ENCODE measurements at places on chromosomes 5 and 9. TPM values are rescaled to one million over a fixed set of nuclear protein-coding genes. Genes with fewer than 3 reads are reported as not detected.

DNA sequence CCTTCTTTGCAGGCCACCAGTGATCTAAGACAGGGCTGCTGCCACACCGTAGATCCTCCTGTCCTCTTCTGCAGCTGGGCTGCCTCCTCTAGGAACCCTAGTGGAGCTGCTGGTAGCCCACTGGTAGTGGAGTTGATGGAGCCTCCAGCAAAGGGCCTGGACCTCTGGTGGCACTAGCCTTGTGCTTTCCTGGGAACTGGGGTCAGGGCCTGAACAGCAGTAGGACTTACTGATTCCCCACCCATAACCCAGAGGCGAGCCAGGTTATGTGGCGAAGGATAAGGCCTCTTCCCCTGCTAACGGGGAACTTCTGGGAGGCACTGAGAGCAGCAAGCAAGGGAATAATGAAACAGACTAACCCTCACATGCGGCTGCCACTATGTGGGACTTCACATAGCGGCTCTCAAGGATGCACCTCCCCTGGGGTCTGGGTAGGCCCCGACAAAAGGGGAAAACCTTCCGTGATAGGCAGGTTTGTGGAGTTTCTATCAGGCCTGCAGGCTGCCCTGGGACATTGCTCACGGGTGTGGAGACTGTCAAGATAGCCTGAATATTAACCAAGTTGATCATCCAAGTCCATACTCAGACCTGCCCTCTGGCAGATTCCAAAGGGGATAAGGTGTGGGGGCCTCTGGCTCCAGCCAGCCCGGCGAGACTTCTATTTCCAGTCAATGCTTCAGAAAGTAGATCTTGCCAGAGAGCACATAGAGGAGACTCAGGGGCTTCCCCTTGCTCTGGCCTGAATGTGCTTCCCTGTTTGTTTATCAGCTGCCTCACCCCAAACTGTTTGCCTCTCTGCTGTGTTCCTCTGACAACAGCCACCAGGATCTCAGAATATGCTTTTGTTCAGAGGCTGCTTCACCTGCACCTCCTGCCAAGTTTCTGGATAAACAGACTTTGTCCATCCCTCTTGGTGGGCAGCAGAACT lies 7.4 kb downstream of the SLC22A4 start:
- H3K27ac ChIP-seq = no peak overlapping the region
- no peaks in the 10 kb centered on the region for H3K36me3 ChIP-seq
- no peak overlapping the region for H3K4me3 ChIP-seq
- H3K4me1 ChIP-seq = no peaks in the 10 kb centered on the region
- DNase-seq = no peak

DNA sequence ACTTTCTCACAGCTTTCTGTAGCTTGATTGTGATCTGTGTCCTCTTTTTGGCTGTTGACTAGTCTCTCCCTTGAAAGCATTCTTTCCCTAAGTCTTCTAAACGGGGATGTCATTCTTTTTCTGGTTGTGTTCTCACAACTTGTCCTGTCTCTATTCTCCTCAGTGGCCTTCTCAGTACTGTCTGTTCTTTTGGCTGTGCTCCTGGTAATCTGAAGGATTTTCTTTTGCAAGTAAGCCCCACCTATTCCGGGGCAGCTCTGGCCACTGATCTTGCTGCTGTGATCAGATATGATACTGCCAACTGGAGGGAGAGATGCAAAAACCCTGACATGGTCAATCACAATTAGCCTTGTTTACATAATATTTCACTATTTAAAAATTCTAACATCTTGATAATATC lies 172.2 kb downstream of the CDC42SE2 start:
- no peak overlapping the region for H3K27ac ChIP-seq
- no peaks in the 10 kb centered on the region for H3K4me1 ChIP-seq
- no peak overlapping the region for H3K4me3 ChIP-seq
- DNase-seq = no peak

- no peak for DNase-seq
- H3K4me3 ChIP-seq = no peak overlapping the region
- H3K27me3 ChIP-seq = no peaks in the 10 kb centered on the region
- H3K36me3 ChIP-seq = no peaks in the 10 kb centered on the region
- H3K4me1 ChIP-seq = peaks cover 94% of the 10 kb centered on the region
Measured at GRCh38 chr5:148846930-148847329, 20.5 kb downstream of the ADRB2 start.

DNA sequence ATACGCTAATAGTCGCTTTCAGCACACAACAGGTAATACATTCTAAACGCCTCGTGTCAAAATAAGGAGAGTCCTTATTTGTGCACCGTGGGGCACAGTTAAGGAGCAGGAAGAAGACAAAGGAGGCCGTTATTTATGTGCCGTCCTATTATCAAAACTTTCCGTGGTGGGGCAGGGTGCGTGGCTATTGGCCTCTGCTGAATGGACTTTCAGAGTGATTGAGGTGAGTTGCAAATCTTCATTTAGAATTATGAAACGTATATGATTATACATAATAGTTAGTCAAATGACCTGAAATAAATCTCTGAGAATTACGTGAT lies 833 bp downstream of the C5orf24 start:
- no peaks in the 10 kb centered on the region for H3K27me3 ChIP-seq
- peak overlapping the region; percentile 92 for H3K27ac ChIP-seq
- no peak for DNase-seq
- H3K36me3 ChIP-seq = no peaks in the 10 kb centered on the region
- H3K4me1 ChIP-seq = peaks cover 25% of the 10 kb centered on the region

GRCh38 chr5:33261305-33261704 lies 179.5 kb upstream of the TARS1 start:
- H3K36me3 ChIP-seq = no peaks in the 10 kb centered on the region
- H3K27me3 ChIP-seq = no peaks in the 10 kb centered on the region
- H3K4me3 ChIP-seq = no peak overlapping the region
- DNase-seq = no peak

GRCh38 chr5:1262381-1262780 lies 32.5 kb downstream of the TERT start:
- H3K27me3 ChIP-seq = no peaks in the 10 kb centered on the region
- no peak overlapping the region for H3K4me3 ChIP-seq
- no peak overlapping the region for H3K27ac ChIP-seq
- no peak for DNase-seq

Gene IL33
- polyA plus RNA-seq = not detected

Gene RAPGEF1
- polyA plus RNA-seq = 20.1 TPM

Data from CD8-positive, alpha-beta memory T cell (primary cell).